Large intestine (tissue), 12 donors: ENCODE measurements at places on chromosomes 5 and 9.

DNA sequence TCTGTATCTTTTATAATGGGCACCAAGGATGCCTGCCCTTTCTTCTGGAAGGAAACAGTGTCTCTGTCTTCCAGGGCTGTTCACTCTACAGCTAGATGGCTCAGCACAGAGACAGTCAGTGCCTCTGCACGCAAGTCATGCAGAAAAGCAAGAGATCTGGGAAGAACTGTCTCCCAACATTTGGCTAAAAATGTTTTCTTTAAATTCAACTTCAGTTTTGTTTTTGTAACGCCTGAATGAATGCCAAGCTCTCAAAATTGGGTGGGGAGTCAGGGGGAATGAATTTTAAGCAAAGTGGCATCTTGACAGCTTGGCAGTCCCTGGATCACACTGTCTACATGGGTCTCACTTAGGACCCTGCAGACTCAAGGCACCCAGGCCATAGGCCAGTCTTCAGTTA, 12.6 kb downstream of the OLFML2A start:
- DNase-seq = no peak

DNA sequence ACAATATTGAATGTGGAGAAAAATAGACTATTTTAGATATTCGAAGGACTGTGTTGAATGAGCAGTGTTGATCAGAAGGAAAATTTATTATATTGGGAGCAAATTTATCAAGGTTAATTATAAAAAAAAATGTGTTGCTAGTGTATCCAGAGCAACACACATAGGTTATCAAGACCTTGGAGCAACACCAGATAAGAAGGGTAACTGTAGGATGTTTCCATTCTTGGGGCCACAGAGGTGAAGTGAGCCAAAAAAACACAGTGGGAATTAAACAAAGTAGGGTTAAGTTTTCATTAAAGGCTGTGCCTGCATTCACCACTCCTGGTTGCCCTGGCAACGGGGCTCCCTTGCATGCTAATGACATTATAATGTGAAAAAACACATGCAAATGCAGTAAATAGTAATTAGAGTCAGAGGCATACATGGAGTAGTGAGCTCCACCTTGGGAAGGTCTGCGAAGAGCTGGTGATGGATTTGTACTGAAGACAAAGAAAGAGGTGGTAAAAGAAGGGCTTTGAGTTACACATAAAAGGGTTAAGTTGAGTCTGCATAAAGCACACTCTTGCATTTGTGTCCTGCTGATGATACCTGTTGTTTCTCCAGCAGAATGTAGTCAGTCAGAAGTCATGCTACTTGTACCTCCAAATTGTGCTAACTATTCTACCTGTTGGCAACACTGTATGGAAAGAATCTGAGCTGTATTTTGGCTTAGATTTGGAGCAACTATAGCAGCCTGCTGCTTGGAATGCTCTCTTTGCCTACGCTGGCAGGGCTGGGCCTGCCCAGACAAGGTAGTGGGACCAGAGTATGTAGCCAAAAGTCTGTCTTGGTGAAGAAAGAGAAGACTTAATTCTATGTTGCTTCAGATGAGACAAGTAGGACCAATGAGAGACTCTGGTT, 59.6 kb downstream of the ATG10 start:
- DNase-seq = no peak

DNA sequence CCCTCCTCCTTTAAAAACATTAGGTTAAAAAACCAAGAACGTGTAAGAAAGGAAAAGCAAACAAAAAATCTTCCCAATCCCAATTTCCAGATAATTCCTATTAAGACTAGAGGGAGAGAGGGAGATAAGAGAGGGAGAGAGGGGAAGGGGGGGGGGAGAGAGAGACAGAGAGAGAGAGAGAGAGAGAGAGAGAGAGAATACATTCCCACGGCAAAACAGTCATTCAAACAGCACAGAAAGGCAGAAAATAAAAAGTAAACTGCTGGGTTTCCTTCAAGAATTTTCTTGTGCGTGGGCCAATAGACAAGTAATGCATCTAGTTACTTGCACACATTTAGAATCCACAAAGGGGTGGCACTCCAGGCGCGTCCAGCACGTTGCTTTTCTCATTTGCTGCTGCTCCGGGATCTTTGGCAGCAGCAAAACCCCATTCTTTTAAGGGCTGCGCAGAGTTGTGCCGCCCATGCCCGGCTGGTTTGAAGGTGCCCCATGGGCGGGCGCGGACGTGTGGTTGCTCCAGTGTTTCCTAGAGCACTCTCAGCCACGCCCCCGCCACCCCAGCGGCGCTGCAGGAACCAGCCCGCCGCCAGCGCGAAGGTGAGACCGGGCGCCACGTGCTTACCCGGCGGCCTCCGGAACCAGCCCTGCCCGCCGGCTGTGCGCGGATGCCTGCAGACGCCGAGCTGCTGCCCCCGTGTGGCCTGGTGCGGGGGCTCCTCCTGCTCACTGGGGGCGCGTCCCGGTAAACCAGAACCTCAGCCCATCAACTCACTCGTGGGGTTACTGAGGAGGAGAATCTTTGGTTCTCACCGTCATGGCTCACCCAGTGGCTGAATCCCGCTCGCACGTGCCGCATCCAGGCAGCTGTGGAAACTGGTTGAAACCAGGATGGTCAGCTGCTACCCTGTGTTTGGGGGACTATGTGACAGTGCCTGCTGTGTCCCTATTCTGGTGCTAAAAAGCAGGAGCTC, 44.6 kb downstream of the STC2 start:
- DNase-seq = peak; percentile 73

GRCh38 chr5:38167562-38167996, 90.8 kb upstream of the EGFLAM start:
- DNase-seq = no peak
